Non-pigmented ciliary epithelial cell (primary cell): ENCODE measurements at places on chromosomes 4 and X.

GRCh38 chrX:23503835-23504539 lies 163.3 kb upstream of the PRDX4 start:
- DNase-seq = peak; percentile 70

- no peak for DNase-seq
Measured at GRCh38 chr4:140652601-140653000, 83.8 kb upstream of the UCP1 start.

GRCh38 chrX:136750364-136750763 lies 30.4 kb downstream of the ARHGEF6 start:
- no peak for DNase-seq

DNA sequence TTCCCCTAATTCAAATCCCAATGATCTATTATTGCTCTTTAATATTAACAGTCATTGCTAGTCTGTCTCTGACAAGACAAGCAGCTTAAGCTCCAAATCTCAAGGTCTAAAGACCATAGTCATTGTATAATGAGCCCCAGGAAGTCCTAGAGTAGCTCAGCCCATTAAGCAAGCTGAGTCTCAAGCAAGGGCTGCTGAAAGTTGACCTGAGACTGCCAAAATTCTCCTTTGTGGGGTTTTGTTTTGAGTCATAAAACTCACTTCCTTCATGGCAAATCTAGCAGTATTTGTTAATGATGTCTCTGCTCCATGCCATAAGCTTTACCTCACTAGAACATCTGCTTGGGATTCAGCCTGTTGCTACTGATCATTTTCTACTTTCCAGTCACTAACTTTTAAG lies 313.2 kb downstream of the ANTXR2 start:
- DNase-seq = no peak

GRCh38 chrX:72141372-72142004 lies 9.8 kb upstream of the RTL5 start:
- no peak for DNase-seq

DNA sequence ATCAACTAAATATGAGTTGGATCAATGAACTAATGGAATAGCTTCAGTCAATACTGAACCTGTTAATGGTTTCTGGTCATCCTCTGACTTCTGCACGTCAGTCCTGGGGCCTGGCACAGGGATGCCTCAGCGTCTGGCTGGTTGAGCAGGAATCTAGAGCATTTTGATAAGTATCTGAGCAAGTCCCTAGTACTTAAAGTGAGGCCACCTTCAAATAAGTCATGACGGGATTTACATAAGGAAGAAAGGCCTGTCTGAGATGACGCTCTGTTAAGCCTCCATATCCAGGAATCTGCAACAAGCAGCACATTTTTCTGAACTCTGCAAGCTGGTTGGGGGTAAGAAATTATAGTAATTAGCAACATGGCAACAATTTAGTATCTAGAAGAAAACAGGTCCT lies 83.2 kb upstream of the TBC1D9 start:
- no peak for DNase-seq

DNA sequence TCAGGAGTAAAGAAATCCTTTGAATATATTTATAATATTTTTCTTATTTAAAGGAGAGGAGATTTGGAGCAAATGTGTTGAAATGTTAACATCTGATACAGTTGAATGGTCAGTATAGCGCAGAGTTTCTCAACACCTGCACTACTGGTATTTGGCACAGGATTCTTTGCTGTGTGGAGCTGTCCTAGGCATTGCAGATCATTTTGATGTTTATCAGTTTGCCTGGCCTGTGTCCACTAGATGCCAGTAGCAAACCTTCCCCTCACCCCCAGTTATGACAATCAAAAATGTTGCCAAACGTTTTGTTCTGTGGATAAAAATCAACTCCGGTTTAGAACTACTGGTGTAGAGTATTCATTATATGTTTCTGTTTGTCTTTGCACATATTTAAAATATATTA lies 765.3 kb upstream of the SLIT2 start:
- DNase-seq = no peak

DNA sequence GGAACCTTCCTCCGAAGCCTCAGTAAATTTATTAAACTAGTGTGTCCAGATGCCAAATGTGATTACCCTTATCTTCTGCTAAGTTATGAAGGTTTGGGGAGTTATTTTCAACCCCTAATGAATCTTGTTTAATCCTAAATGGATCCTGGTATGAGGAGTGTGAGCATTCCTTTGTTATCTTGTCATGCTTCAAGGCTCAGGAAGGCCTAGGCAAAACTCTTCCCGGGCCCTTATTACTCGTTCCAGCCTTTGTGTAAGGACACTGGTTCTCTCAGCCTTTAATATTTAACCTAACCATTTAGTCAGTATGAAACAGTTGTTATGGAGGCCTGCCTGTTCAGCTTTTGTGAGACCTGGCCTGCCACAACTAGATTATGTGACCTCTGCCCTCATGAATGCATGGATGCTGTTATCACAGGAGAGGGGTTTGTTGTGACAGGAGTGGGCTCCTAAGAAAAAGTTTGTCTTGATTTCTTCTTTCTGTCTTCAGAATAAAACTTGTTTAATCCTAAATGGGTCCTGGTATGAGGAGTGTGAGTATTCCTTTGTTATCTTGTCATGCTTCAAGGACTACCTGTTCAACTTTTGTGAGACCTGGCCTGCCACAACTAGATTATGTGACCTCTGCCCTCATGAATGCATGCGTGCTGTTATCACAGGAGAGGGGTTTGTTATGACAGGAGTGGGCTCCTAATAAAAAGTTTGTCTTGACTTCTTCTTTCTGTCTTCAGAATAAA lies 181.7 kb downstream of the SLC39A8 start:
- DNase-seq = no peak

DNA sequence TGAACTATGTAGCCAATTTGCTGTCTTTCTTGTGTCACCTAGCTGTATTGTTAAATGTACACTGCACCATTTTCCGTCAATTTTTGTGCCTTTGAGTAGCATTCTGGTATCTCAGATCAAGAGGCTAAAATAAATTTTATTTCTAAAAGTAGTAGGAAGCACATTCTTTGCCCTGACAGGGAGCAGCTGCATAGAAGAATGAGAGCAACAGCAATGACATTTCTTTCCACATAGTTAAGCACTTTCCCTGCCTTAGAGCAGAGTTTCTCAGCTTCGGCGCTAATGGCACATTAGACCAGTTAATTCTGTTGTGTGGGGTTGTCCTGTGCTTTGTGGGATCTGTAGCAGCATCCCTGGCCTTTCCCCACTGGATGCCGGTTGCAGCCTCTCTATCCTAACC lies 173.9 kb downstream of the CHIC2 start:
- no peak for DNase-seq

DNA sequence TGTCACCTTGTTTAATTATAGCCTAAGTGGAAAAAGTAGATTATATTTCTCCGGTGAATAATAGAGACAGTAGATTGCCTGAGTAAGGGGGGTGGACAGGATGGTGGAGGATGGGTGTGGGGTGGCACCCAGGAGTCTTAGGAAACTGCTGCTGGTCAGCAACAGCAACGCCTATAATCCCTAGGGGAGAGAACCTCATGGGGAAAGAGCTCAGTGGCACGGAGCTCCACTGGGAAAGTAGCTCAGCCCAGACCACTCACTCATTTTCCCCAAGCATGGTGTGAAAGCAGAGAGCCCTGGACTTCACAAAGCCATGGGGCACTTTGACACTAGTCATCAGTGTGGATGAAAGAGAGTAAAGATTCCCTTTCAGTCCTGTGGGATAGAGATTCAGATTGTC lies 31.1 kb downstream of the METTL14 start:
- no peak for DNase-seq

GRCh38 chrX:115940348-115940747 lies 230.2 kb upstream of the AGTR2 start:
- no peak for DNase-seq
